Femur (tissue), 1 donor: ENCODE measurements at places on chromosomes 6 and 20.
A peak's percentile ranks its signal among the peaks of the same experiment; 100 is the strongest.

DNA sequence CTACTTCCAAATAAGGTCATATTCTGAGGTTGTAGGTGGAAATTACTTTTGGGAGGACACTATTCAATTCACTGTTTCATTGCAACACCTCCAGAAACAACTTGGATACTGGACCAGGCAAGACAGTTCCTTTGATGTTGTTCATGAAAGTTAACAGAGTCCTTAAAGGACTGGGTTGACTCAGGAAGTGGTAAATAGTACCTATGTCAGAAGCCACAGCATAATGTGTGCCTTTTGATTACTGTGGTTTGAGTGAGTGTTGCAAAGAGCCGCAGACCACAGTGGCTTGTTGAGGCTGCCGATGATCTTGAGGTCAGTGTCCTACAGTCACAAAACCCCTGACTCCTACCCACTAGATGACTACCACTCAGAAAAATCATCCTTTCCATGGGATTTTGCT lies 10.9 kb downstream of the IL20RA start:
- peak; percentile 47 for DNase-seq

DNA sequence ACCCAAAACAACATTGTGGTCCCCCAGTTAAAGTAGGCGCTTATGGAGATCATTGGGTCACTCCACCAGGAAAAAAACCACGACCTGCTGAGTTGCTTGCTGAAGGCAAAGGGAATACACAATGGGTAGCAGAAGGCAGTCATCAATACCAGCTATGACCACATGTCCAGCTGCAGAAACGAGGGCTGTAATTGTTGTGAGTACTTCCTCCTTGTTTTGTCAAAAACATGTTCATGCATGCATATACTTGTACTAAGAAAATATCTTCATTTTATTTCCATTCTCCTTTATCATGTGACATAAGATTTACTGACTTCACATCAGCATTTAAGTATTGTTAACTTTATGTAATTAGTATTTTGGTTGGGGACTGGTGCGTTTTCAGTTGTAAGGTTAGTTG lies 16.9 kb downstream of the SERINC1 start:
- DNase-seq: no peak

GRCh38 chr6:139343052-139343750 lies 31.2 kb downstream of the CITED2 start:
- no peak for DNase-seq

DNA sequence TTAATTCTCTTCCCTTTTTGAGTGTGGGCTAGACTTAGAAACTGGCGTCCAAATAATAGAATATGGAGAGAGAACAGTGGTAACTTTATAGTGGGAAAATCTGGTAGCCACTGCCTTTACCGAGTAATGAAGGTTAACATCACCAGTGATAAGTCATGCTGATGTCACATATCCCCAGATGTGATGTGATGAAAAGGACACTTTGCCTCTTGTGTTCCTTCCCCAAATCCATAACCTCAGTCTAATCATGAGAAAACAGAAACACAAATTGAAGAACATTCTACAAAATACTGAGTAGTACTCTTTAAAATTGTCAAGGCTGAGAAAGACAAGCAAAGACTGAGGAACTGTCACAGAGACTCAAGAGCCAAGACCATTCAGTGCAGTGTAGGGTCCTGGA lies 17.8 kb downstream of the ANKS1A start:
- DNase-seq: no peak

- no peak for DNase-seq
Measured at GRCh38 chr6:162649271-162649670, 78.3 kb downstream of the PRKN start.

- DNase-seq: no peak
Measured at GRCh38 chr6:37303091-37303660, 45.2 kb upstream of the TMEM217 start.

GRCh38 chr6:164069350-164069990 lies 655.0 kb downstream of the QKI start:
- peak; percentile 84 for DNase-seq

DNA sequence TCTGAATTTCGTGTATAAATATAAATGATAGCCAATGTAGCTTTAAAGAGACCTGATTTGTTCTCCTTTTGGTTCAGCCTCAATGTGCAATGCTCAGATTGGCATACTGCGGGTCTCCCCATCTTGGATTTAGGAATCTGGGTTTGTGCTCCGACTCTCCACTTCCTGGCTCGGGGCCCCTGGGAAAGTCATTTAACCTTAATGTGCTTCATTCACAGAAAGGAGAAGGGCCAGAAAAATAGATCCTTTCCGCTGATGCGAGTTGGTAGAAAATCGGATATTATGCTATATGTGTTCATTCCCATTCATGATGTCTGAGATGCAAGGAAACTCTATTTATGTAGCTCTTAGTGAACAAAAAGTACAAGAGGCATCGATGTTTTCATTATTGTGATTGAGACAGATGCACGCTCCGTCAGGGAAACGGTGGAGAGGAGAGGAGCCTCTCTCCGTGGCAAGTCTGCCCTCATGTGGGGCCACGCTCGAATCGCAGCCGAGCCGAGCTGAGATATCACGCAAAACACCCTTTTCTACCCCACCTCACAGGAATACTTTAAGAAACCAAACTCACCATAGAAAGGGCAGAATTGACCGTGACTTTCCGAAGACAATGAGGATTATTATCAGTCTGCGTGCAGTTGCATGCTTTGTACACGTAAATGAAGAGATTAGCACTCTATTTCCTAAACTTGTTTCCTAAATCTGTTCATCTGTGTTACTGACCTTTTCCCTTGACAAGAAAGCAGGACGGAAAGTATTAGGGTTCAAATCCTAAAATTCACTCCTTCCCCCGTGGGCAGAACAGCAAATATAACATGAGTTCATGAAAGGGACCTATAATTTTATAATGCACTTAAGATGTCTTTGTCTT lies 136.6 kb downstream of the COL9A1 start:
- DNase-seq: peak; percentile 51

DNA sequence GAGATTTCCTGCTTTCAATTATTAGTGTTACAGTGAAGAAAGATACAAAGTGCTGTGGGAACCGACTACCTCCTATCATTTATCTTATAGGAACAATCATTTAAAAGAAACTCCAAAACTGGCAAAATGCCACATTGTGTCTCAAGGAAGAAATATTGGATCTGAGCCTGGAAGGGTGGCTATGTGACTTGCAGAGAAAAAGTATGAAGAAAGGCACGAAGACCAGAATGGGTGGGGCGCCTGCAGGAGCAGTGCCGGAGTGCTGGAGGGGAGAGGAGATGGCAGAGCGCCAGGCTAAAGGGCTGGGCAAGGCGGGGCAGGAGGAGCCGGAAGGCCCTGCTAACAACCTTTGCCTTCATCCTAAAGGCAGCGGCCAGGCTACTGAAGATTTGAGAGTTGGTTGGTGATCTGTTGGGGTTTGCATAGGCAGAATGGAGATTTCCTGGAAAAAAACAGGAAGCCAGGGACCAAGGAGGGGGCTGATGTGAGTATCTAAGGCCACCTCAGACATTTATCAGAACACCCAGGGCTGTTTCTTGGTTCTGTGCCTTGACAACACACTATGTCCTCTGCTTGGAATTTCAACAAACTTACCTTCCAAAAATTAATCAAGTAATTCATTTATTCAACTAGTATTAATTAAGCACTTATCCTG lies 125.6 kb downstream of the MAFB start:
- no peak for DNase-seq

DNA sequence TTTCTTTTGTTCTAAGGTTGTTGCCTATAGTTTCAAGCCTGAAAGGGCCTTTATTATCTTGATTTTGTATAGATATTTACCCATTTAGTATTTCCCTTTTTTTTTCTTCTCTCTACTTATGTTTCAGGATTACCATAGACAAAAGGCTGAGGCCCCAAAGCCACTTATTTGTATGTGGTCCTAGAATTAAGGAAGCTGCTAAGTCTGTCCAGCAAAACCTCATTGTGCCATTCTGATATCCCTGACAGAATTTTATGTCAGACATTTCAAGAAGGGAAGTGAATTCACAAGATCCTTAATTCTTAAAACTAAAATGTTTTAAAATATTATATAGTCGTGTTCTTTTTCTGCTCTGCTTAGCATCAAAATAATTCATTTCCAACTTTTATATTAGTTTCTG lies 6.9 kb downstream of the HAO1 start:
- no peak for DNase-seq

GRCh38 chr6:166381733-166382499 lies 824 bp downstream of the MPC1 start:
- DNase-seq: peak; percentile 74

- DNase-seq: peak; percentile 34
Measured at GRCh38 chr6:4577406-4577805, 198.8 kb upstream of the CDYL start.

- no peak for DNase-seq
Measured at GRCh38 chr6:113630738-113631535, 226.2 kb upstream of the MARCKS start.

DNA sequence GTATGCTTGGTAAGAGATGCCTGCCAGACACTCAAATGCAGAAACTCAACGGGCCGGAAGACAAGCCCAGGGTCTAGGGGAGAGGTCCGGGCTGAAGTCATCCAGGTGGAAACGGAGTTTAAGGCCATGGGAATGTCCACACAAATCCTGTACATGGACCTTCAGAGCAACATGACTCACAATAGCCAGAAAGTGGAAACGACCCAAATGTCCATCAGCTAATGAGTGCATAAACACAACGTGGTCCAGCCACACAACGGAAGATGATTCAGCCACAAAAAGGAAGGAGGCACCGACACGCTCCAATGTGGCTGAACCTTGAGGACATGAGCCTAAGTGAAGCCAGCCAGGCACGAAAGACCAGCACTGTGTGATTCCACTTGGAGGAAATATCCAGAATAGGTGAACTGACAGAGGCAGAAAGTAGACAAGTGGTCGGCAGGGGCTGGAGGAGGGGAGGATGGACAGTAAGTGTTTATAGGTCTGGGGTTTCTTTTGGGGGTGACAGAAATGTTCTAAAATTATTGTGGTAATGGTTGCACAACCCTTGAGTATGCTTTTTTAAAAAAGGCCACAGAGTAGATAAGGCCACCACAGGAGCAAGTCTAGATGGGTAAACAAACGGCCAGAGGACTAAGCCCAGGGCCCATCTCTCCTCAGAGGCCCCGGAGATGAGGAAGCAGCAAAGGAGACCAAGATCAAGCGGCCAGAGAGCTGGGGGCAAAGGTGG lies 105.6 kb downstream of the PREX1 start:
- DNase-seq: no peak

DNA sequence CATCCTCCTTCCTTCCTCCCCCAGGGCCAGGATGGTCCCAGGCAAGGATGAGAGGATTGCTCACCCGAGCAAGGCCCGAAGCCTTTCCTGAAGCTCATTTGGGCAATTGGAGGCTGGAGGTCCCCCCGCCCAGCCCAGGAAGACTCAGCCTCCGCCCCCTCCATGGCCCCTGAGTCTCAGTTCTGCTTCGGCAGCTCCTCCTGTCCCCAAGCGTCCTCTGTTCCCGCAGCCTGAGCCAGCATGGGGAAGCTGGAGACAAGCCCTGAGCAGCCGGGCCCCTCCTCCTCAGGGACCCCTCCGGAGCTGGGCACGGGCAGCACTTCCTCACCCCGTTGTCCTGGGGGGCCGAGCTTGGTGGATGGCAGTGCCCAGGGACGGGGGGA lies 26.0 kb downstream of the SLC17A9 start:
- DNase-seq: no peak

DNA sequence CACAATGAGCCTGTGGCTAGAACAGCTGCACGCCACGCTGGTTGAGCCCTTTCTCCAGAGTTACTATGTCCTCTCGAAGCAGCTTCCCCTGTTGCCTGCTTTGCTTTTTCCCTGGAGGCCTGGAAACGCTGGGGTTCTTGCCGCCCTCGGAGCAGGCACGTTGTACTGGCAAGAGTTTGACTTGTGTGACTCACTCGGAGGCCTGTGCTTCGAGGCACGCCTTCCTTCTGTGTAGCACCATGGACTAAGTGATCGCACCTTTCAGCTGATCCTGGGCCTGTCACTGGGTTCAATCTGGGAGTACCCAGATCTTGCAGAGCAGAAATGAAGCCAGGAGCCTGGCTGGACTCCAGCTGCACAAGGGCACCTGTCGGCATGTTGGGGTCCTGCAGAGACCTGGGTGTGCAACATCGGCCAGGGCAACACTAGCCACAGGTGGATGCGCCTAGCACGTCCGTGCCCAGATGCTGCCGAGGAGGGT lies 5.2 kb downstream of the INSM1 start:
- DNase-seq: no peak

DNA sequence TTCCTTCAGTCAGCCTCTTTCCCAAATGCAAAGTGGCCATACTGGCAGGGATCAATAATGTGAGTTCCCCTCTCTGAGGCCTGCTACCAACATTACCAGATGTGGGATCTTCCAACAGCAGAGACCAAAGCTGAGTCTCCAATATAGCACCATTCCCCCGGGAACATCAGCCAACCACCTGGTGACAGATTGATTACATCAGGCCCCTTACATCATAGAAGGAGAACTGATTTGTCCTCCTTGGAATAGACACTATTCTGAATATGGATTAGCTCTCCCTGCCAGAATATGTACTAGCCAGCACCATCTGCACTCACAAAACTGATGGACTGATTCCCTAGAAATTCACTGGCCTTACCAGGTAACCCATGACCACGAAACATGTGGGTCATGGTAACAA lies 61.9 kb upstream of the CARMIL1 start:
- no peak for DNase-seq

DNA sequence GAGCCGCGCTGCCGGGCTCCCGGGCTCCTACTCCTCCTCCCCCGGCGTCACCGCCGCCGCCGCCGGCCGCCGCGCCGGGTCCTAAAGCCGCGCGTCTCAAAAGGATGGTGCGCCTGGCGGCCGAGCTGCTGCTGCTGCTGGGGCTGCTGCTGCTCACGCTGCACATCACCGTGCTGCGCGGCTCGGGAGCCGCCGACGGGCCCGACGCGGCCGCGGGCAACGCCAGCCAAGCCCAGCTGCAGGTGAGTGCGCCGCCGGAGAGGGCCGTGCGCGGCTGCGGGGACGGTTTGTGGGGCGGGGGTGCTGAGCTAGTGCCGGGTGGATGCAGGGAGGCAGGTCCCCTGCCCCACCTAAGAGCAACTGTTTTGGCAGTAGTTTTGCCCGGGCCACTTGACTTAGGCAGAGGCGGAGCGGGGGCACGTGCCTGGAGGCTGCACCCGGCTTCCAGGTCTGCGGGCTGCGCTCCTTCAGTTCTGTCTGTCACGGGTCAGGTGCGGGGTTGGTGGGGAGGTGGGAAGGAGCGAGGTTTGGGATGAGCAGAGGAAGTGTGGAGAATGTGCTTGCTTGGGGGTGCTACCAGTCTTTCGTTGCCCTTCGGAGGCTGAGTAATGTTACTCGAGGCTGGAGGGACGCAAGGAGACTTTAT lies 722 bp downstream of the ISM1 start:
- peak; percentile 73 for DNase-seq

- peak; percentile 92 for DNase-seq
Measured at GRCh38 chr6:130020907-130021629, 2.7 kb downstream of the L3MBTL3 start.

DNA sequence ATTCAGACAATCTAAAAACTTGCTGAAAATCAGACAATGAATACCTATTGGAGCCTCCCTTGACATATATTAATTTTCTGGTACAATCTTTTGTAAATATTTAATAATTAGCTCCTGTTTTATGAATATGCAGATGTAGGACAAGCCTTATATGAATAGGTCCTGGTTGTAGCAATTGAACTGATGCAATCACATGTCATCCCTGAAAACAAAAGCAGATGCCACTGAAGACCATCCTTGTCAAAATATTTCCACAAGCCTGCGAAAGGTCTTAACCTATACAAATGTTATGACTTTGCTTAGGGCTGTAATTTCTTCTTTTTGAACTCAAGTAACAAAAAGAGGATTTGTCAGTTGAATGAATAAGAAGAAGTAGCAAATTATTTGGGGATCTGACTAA lies 722.1 kb downstream of the EYS start:
- DNase-seq: no peak

- no peak for DNase-seq
Measured at GRCh38 chr6:105606831-105607463, 204.1 kb upstream of the PREP start.
